ENCODE measurements at places on chromosomes 7 and 10.

DNA sequence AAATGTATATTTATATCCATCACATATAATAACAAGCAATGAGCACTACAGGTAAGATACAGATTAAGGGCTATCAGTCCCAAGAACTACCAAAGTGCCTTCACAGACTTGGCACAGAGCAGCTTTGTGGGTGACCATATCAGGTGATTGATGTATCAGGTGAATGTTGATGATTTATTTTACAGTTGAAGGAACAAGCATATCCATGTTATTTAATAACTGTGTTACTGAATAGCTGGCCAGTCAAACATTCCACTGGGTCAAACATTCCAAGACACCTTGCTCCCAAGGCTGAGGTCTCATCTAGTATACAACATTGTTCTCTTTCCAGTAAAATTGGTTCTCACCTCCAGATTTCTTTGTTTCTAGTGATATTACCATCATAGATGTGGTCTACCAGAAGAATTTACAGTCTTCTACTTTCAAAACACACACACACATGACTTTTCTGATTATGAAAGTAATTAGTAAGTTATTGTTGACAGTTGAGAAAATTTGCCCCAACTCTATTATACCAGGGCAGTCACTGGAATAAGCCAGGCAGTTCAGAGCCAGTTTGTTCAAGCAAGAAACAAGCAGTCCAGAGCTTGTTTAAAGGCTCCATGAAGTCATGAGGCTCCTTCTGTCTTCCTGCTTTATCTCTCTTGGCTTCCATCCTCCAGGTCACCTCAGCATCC lies 68.2 kb downstream of the ELAPOR2 start:
- DNase-seq, result no peak

DNA sequence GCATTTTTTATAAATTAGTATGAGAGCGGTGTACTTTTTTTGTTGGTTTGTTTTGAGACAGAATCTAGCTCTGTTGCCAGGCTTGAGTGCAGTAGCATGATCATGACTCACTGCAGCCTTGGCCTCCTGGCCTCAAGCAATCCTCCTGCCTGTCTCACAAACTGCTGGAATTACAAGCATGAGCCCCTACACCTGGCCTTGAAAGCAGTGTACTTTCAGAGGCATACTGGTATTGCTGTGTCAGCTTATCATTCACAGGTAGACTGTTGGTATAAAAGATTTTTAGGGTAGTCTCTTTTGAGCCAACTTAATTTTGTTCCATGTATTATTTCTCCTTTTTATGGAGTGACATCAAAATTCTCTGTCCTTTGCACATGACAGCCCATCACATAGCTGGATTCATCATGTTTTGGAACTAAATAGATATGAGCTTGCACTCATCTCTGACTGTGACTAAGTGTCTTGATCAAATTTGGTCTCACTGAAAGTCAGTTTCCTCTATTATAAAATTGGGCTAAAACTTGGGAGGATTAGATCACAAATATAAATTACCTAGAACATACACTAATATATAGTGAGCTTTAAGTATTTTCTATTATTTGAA lies 12.4 kb downstream of the GNAT3 start:
- no peak for DNase-seq

- DNase-seq, result no peak
Measured at GRCh38 chr10:8084799-8085198, 30.3 kb downstream of the GATA3 start.

- DNase-seq, result peak; percentile 83
Measured at GRCh38 chr10:92848441-92849233, at the start of gene EXOC6. EXOC6 (plus strand) TSS chr10:92848520; CDS start chr10:92848534, 14 bp downstream.

GRCh38 chr7:7834761-7835160 lies 116.4 kb upstream of the RPA3 start:
- no peak for DNase-seq

GRCh38 chr10:117539361-117539773 lies 3.2 kb upstream of the EMX2 start:
- no peak for DNase-seq

DNA sequence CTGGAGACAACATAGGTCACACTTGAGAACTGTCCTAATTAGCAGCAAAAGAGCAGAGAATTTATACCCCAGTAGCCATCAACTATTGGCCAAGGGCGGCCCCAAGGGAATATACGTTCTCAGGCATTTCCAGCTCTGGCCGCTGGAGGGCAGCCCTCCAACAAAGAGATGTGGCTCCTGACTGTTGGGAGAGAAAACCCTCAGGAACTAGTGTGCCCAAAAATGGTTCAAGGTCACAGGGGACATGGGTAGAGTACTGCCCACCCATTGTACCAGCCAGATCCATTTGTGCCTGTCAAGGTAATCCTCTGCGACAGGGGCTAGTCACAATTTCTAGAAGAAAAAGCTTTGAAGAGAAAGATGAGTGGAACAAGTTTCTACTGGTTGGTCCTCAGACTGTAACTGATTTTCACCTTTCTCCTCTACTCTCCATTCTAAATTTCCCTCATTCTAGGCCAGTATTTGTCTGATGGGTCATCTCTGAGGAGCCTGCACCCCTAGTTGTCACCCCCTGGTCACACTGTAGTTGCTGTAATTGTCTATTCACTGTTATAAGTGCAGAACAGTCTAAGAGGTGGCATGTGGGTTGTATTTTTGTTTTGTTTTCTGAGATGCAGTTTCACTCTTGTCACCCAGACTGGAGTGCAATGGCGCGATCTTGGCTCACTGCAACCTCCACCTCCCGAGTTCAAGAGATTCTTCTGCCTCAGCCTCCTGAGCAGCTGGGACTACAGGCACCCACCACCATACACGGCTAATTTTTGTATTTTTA lies 14.7 kb upstream of the C7orf33 start:
- DNase-seq, result peak; percentile 75

DNA sequence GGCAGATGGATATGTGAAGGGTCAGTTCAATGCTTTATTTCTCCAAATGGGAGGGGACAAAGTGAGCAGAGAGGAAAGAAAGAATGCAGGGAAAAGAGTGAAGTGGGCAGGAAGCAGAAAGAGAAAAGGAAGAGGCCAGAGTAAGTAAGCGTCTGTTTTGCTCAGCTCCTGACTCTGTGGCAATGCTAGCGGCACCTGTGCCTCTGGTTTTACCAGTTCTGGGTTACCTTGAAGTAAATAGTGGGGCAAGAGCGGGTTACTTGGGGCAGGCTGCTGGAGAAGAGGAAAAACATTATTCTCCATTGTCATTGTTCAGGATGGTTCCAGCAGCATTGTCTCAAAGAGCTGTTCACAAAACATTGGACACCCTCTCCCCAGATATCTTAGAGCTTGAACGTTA lies 1.9 kb downstream of the TAS2R40 start:
- no peak for DNase-seq

DNA sequence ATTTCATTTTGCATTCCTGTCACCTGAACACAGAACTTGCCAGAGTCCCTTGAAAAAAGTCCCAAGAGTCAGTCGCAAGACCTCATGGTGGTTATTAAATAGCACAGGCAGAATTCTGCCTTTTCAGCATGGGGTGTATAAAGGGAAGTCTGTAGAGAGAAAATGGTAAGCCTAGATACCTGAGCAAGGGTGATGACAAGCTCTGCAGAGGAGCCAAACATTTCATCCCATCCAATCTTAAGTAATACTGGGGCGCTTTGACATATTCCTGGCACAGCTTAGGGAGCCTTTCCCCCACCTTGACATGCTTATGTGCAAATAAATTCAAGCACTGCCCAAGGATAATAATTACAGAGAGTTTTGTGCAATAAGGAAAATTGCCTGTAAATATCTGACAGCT lies 213.0 kb downstream of the INHBA start:
- no peak for DNase-seq

GRCh38 chr7:149719912-149720335 lies 53.5 kb downstream of the ZNF467 start:
- no peak for DNase-seq

- no peak for DNase-seq
Measured at GRCh38 chr10:408236-408635, 273.0 kb downstream of the ZMYND11 start.

DNA sequence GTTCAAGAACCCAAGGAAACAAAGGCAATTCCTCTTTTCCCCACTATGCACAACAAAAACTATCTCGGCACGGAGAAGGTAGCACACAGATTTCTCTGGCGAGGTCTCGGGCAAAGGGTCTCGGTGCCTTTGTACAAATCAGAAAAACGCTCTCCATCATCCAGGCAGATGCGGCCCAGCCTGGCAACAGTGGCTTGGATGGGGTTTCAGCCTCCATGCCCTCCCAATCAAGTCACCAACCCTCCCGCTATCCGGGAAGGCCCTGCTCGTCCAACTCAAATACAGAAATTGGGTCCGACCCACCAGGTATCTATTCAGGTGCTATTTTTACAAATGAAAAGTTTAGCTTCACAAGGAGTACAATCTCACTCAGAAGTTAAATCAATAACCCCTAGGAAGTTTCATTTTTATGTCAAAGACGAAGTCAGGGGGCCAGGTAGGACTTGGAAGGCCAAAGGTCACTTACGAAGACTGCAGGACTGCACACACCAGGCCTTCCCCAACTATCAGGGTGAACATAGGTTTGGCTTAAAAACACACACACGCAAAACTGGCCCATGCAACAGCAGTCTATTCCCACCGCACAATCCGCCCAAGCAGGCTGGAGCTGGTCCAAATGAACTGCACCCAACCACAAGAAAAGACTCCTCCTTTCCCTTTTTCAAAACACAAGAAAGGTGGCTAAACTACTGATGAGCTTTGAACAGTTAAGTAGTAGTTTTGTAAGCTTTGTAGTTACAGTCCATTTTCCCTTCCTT lies 43.0 kb downstream of the GNA12 start:
- DNase-seq, result no peak

- no peak for DNase-seq
Measured at GRCh38 chr10:117443686-117444041, 68.4 kb upstream of the PDZD8 start.

- DNase-seq, result no peak
Measured at GRCh38 chr10:132322586-132323048, 9.4 kb upstream of the LRRC27 start.

DNA sequence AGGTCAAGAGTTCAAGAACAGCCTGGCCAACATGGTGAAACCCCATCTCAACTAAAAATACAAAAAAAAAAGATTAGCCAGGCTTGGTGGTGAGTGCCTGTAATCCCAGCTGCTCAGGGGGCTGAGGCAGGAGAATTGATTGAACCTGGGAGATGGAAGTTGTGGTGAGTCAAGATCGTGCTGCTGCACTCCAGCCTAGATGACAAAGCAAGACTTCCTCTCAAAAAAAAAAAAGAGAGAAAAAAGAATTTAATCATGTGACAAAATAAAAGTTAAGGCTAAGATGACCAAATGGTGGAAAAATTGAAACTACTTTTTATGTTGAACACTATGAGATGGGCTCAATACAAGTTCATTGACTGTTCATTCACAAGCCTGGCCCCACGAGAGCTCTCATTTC lies 141.1 kb upstream of the WDR11 start:
- DNase-seq, result no peak

GRCh38 chr7:514651-515598 lies 4.7 kb downstream of the PDGFA start:
- DNase-seq, result no peak

DNA sequence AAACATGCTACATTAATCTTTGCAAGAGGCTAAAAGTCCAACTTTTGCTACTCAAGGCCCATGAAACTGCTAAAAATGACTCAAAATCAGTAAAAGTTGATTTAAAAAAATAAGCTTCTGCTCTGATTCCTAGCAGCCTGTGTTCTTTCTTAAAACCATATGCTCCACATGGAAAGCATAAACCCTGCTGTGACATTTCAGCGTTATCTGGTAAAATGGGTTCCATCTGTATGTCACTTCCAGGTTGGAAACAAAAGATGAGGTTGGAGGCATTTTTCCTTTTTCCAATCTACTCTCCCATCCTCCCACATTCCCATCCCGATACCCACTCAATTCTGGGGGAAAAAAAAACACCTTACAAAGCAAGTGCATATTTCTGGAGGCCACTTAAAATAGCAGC lies 439.5 kb downstream of the NEBL start:
- DNase-seq, result no peak

DNA sequence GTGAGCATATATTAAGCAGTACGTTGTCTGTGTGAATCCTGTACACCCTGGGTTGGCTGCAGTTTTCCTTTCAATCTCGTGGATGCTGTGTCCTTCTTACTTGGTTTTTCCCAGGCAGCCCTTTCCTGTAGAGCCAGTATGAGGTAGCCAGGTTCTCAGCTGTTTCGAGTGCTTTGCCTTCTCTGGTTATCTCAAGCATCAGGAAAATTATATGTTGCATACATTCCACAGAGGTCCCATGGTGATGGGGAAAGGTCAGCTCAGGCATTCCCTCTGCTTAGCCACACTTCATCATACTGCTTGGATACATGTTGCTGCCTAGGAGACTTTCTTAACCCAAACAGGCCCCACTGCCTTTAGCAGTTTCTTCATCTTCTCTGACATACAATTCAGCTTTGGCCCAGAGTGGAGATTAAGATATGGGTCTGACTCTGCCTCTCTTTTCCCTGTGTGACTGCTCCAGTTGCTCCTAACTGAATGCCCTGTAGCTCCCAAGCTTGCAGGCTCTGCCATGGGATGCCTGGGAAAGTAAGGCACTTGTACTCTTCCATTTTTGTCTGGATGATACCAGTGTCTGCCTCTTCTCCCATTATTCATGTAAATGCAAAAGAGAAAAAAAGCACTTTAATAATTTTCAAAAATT lies 11.3 kb downstream of the GNAI1 start:
- DNase-seq, result no peak

- DNase-seq, result no peak
Measured at GRCh38 chr7:151430391-151431205, 9.3 kb downstream of the CRYGN start.

DNA sequence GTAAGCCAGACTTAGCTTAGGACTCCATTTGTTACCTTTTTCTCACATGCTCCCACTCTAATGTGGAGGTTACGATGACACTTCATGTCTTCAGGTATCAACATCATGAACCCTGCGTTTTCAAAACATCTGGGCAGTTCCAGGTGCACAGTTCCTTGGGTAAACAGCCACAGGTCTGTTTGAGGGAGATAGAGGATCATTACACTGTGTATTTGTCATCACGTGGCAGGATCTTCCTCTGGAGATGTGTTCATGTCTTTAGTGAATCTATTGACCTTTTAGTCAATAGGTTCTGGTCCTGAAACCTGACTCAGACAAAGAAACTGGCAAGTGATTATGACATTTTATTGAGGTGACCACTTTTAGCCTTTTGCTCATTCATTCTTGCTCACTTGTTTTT lies 145.5 kb downstream of the ANKRD7 start:
- DNase-seq, result no peak

DNA sequence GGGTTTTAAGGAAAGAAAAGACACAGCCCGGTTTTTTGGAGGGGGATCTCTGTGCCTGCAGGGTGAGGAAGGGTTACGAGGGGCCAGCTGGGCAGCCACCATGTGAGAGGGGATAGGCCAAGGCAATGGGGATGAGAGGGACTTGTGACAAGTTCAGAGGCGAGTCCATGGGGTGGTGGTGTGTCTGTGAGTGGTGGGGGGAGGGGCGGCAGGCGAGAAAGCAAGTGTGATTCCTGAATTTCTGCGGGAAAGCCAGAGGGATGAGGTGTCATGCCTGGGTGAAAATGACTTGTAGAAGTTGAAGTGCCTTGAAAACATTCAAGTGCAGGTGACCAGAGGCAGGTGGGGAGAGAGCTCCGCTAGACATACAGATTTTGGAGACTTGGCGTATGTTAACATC lies 61.0 kb upstream of the RNF32 start:
- DNase-seq, result no peak

- no peak for DNase-seq
Measured at GRCh38 chr10:96647466-96647865, 60.7 kb upstream of the TM9SF3 start.
